ENCODE measurements at places on chromosomes 13 and 19. TPM values are rescaled to one million over a fixed set of nuclear protein-coding genes. Genes with fewer than 3 reads are reported as not detected.

Gene CRYL1
- 21.4 TPM for total RNA-seq

Gene SYCN
- not detected for total RNA-seq

Gene LGALS4
- not detected for total RNA-seq

Gene SPACA4
- total RNA-seq = 0.55 TPM

Gene VAV1
- not detected for total RNA-seq

Gene BBC3
- total RNA-seq = 38.6 TPM

Gene SLC25A30
- 5.8 TPM for total RNA-seq

Gene CASP14
- not detected for total RNA-seq

Gene CEACAM21
- total RNA-seq = 0.12 TPM

Gene KLK6
- not detected for total RNA-seq

Gene STOML3
- not detected for total RNA-seq

Gene ADAT3
- 13.5 TPM for total RNA-seq

Gene PLA2G4C
- 0.92 TPM for total RNA-seq

Gene THAP8
- total RNA-seq = 0.37 TPM

Gene FAM124A
- total RNA-seq = 0.49 TPM

Gene WDR87
- total RNA-seq = not detected

Gene LIM2
- not detected for total RNA-seq

Gene COX7A1
- not detected for total RNA-seq

Gene TRPC4
- not detected for total RNA-seq

Gene ZNF541
- total RNA-seq = not detected

Gene PDE4A
- total RNA-seq = 7.6 TPM

Gene CEACAM19
- not detected for total RNA-seq

Gene FAM216B
- not detected for total RNA-seq

Gene CPB2
- total RNA-seq = not detected

Gene PNMA8C
- total RNA-seq = not detected

Gene MEIOSIN
- total RNA-seq = not detected

Gene ZNF8
- total RNA-seq = 5.2 TPM

Gene SHD
- 0.37 TPM for total RNA-seq

Gene UBE2M
- 192 TPM for total RNA-seq

Gene IZUMO4
- total RNA-seq = 4.0 TPM

Gene TMEM272
- total RNA-seq = 0.10 TPM
